Colonic mucosa (tissue), 4 donors: ENCODE measurements at places on chromosomes 1 and 21. TPM values are rescaled to one million over a fixed set of nuclear protein-coding genes. Genes with fewer than 3 reads are reported as not detected.

GRCh38 chr21:37868446-37869295 lies 47.6 kb downstream of the KCNJ6 start:
- no peak overlapping the region for H3K4me3 ChIP-seq
- no peaks in the 10 kb centered on the region for H3K36me3 ChIP-seq
- H3K27me3 ChIP-seq = no peaks in the 10 kb centered on the region
- H3K27ac ChIP-seq = no peak overlapping the region
- H3K4me1 ChIP-seq = no peaks in the 10 kb centered on the region

DNA sequence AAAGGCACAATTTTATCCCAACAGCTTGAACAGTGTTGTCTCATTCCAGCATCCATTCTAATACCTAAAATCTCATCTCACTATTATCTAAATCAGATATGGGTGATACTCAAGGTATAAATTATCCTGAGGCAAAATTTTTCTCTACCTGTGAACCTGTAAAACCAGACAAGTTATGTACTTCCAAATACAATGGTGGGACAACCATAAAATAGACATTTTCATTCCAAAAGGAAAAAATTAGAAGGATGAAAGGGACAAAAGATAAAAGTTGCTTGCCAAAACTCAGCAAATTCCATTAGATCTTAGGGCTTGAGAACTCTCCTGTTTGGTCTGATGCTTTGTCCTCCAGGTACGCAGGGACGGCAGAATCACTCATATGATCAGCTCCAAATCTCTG lies 650.5 kb downstream of the ADGRL2 start:
- H3K36me3 ChIP-seq = no peaks in the 10 kb centered on the region
- no peak overlapping the region for H3K4me3 ChIP-seq
- no peak overlapping the region for H3K27ac ChIP-seq
- no peak for DNase-seq

- H3K4me1 ChIP-seq = peaks cover 6% of the 10 kb centered on the region
- H3K27ac ChIP-seq = peak overlapping the region; percentile 98
- H3K27me3 ChIP-seq = no peaks in the 10 kb centered on the region
- H3K4me3 ChIP-seq = peak overlapping the region; percentile 84
- no peak for DNase-seq
- peaks cover 2% of the 10 kb centered on the region for H3K36me3 ChIP-seq
Measured at GRCh38 chr1:43648876-43649477, 972 bp upstream of the KDM4A start.

DNA sequence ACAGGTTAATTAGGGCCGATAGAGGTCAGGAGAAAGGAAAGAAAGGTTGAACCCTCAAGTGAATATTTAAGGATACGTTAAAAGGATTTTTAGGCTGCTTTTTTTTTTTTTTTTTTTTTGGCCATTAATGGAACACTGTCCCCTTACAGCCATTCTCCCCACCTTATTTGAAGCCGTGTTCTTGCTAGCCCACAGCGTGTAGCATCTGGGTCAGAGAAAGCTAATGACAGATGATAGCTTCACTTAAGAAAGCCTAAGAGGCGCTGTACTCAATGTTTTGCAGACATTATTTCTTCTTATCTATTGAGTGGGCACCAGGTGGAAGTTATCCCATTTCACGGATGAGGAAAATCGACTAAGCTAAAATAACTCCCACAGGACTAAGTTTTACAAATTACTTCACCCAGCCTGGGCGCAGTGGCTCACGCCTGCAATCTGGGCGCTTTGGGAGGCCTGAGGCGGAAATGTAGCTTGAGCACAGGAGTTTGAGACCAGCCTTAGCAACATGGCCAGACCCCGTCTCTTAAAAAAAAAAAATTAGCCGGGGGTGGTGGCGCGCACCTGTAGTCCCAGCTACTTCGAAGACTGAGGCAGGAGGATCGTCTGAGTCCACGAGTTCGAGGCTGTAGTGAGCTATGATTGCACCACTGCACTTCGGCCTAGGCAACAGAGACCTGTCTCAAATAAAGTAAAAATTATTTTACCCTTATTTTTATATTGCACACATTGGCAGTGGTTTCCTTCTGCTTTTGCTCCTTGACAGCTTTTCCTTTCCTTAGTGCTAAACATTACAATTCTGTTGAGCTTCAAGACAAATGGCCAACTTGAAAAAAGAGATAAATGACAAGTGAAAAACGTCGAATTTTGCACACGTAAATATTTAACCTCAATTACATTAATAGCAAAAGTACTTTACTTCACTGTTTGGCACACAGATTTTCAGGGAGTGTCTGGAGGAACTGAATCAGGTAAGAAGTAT lies 1.1 kb upstream of the PHTF1 start:
- peak overlapping the region; percentile 91 for H3K4me3 ChIP-seq
- no peaks in the 10 kb centered on the region for H3K4me1 ChIP-seq
- H3K27me3 ChIP-seq = no peaks in the 10 kb centered on the region
- no peak for DNase-seq
- peak overlapping the region; percentile 94 for H3K27ac ChIP-seq

GRCh38 chr1:18243503-18244175 lies 136.0 kb downstream of the IGSF21 start:
- H3K4me1 ChIP-seq = no peaks in the 10 kb centered on the region
- H3K27me3 ChIP-seq = no peaks in the 10 kb centered on the region
- no peak overlapping the region for H3K27ac ChIP-seq
- no peaks in the 10 kb centered on the region for H3K36me3 ChIP-seq
- no peak overlapping the region for H3K4me3 ChIP-seq

GRCh38 chr1:106249810-106250209 lies 806.7 kb upstream of the PRMT6 start:
- no peak overlapping the region for H3K4me3 ChIP-seq
- no peaks in the 10 kb centered on the region for H3K4me1 ChIP-seq
- no peaks in the 10 kb centered on the region for H3K27me3 ChIP-seq

- H3K36me3 ChIP-seq = no peaks in the 10 kb centered on the region
- DNase-seq = no peak
- H3K27me3 ChIP-seq = no peaks in the 10 kb centered on the region
- H3K4me1 ChIP-seq = peaks cover 15% of the 10 kb centered on the region
Measured at GRCh38 chr1:234614081-234614489, 4.1 kb upstream of the IRF2BP2 start.

GRCh38 chr1:93537924-93538323 lies 90.0 kb downstream of the FNBP1L start:
- DNase-seq = no peak
- H3K4me3 ChIP-seq = no peak overlapping the region
- H3K27me3 ChIP-seq = no peaks in the 10 kb centered on the region

GRCh38 chr1:162023547-162024501 lies at the start of gene OLFML2B:
OLFML2B (minus strand) TSS chr1:162023869; CDS start chr1:162023430, 439 bp downstream.
- no peaks in the 10 kb centered on the region for H3K36me3 ChIP-seq
- peak; percentile 64 for DNase-seq
- H3K27ac ChIP-seq = no peak within 1 kb of the TSS
- H3K4me1 ChIP-seq = peaks cover 6% of the 10 kb centered on the region
- peaks cover 3% of the 10 kb centered on the region for H3K27me3 ChIP-seq

DNA sequence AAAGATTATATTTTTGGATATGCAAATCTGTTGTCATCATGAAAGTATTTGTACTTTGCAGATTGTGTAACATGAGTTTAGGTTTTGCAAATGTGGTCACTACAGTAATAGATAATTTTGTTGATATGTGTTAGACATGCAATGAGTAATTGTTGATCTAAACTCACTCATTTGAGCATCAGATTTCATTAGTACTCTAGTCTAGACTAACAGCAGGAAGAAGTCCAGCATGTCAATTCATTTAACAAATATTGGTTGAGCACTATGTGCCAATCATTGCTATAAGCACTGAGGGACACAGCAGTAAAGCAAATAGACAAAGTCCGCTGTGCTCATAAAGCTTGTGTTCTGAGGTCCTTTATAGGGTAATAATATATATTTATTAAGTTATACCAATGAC lies 350.0 kb downstream of the USP25 start:
- no peaks in the 10 kb centered on the region for H3K4me1 ChIP-seq
- no peaks in the 10 kb centered on the region for H3K27me3 ChIP-seq
- H3K36me3 ChIP-seq = no peaks in the 10 kb centered on the region
- DNase-seq = no peak
- no peak overlapping the region for H3K4me3 ChIP-seq

GRCh38 chr1:205604825-205605505 lies 26.8 kb downstream of the ELK4 start:
- no peaks in the 10 kb centered on the region for H3K4me1 ChIP-seq
- no peak overlapping the region for H3K27ac ChIP-seq
- no peaks in the 10 kb centered on the region for H3K36me3 ChIP-seq
- no peak overlapping the region for H3K4me3 ChIP-seq
- H3K27me3 ChIP-seq = no peaks in the 10 kb centered on the region

- no peaks in the 10 kb centered on the region for H3K27me3 ChIP-seq
- no peaks in the 10 kb centered on the region for H3K36me3 ChIP-seq
- H3K4me1 ChIP-seq = no peaks in the 10 kb centered on the region
- no peak for DNase-seq
- no peak overlapping the region for H3K4me3 ChIP-seq
- no peak overlapping the region for H3K27ac ChIP-seq
Measured at GRCh38 chr1:103024051-103024450, 84.3 kb downstream of the COL11A1 start.

DNA sequence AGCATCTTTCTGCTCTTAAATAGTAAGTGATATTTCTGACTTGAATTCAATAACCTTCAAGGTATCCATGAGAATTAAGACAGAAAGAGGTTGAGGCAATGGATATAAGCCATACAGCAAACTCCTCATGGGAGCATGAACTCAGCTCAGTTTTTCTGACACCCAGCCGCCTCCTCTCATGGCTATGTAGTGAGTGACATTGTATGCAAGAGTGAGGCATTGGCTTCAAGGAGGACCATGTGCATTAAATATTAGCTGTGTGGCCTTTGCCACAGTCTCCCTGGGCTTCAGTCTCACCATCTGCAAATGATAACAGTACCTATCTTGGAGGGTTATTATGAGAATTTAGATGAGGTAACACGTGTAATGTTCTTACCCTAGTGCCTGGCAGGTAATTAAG lies 23.4 kb downstream of the NIBAN1 start:
- no peak overlapping the region for H3K4me3 ChIP-seq
- DNase-seq = no peak
- no peaks in the 10 kb centered on the region for H3K36me3 ChIP-seq
- H3K4me1 ChIP-seq = no peaks in the 10 kb centered on the region
- no peak overlapping the region for H3K27ac ChIP-seq
- H3K27me3 ChIP-seq = no peaks in the 10 kb centered on the region

DNA sequence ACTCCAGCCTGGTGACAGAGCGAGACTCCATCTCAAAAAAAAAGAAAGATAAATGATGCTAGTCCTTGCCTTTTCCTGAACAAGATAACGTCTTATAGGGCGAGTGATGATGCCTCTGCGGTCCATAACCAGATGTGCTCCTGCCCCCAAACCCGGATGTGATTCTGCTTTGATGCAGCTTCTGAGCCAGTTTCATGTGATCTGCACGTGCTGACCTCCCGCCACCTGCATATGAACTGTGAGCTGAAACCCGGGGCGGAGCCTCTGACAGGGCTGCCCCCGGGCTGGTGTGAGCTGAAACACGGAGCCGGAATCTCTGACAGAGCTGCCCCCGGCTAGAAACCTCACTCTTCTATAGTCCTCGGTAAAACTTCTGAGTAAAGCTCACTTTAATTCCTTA lies 1.3 kb downstream of the KRTAP12-4 start:
- no peaks in the 10 kb centered on the region for H3K36me3 ChIP-seq
- no peaks in the 10 kb centered on the region for H3K4me1 ChIP-seq
- no peak overlapping the region for H3K27ac ChIP-seq
- H3K4me3 ChIP-seq = no peak overlapping the region

GRCh38 chr21:35681946-35682345 lies 378.4 kb downstream of the SETD4 start:
- no peaks in the 10 kb centered on the region for H3K27me3 ChIP-seq
- no peaks in the 10 kb centered on the region for H3K4me1 ChIP-seq
- no peak overlapping the region for H3K4me3 ChIP-seq
- no peaks in the 10 kb centered on the region for H3K36me3 ChIP-seq

- H3K4me1 ChIP-seq = no peaks in the 10 kb centered on the region
- no peaks in the 10 kb centered on the region for H3K36me3 ChIP-seq
- no peak overlapping the region for H3K27ac ChIP-seq
- no peak overlapping the region for H3K4me3 ChIP-seq
Measured at GRCh38 chr1:215083383-215083961, 935 bp downstream of the KCNK2 start.

DNA sequence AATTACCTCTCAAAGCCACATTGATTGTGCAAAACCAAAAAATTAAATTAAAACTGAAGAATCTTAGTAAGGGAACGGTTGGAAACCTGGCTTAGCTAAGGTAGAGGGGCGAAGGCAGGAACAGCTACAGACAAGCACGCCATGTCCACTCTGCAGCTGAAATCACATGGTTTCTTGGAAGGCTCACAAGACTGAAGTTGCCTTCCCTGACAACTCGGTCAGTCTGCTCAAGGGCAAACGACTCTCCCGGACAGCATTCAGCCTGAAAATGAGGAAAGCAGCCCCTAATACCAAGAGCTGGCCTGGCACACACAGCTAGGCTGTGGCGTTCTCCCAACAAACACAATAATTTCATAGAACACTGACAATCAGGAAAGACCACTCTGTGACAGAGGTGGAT lies 22.7 kb upstream of the BECN2 start:
- no peak overlapping the region for H3K4me3 ChIP-seq
- H3K4me1 ChIP-seq = no peaks in the 10 kb centered on the region
- DNase-seq = no peak
- no peak overlapping the region for H3K27ac ChIP-seq
- no peaks in the 10 kb centered on the region for H3K27me3 ChIP-seq

DNA sequence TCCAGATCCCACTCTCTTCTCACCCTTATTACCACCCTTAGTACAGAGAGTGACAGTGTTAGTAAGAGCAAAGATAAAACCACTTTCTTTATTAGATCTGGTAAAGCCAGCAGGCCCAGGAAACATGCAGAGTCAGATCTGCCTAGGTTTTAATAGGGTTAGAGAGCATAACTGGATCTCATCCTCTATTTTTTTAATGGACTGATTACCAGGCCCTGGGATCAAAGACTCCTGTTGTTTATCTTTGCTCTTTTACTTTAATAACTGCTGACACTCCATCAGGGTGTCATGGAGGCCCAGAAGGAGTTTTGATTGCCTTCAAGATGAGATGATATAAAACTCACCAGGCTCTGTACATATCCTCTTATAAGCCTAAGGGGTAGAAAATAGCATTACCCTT lies 45.3 kb upstream of the RGS5 start:
- no peak overlapping the region for H3K27ac ChIP-seq
- DNase-seq = no peak
- H3K4me1 ChIP-seq = no peaks in the 10 kb centered on the region
- no peak overlapping the region for H3K4me3 ChIP-seq
- H3K36me3 ChIP-seq = no peaks in the 10 kb centered on the region

GRCh38 chr1:211133393-211133835 lies 534 bp downstream of the KCNH1 start:
- H3K4me3 ChIP-seq = peak overlapping the region; percentile 35
- H3K27me3 ChIP-seq = peaks cover 19% of the 10 kb centered on the region
- H3K4me1 ChIP-seq = peaks cover 4% of the 10 kb centered on the region

The SPATC1L gene
- total RNA-seq = 6.9 TPM

The FCMR gene
- total RNA-seq = 2.3 TPM

The FAM151A gene
- 2.8 TPM for total RNA-seq

The NID1 gene
- total RNA-seq = 8.8 TPM

The C1orf185 gene
- total RNA-seq = not detected
